ENCODE measurements at places on chromosomes 13 and 19.
A peak's percentile ranks its signal among the peaks of the same experiment; 100 is the strongest.

DNA sequence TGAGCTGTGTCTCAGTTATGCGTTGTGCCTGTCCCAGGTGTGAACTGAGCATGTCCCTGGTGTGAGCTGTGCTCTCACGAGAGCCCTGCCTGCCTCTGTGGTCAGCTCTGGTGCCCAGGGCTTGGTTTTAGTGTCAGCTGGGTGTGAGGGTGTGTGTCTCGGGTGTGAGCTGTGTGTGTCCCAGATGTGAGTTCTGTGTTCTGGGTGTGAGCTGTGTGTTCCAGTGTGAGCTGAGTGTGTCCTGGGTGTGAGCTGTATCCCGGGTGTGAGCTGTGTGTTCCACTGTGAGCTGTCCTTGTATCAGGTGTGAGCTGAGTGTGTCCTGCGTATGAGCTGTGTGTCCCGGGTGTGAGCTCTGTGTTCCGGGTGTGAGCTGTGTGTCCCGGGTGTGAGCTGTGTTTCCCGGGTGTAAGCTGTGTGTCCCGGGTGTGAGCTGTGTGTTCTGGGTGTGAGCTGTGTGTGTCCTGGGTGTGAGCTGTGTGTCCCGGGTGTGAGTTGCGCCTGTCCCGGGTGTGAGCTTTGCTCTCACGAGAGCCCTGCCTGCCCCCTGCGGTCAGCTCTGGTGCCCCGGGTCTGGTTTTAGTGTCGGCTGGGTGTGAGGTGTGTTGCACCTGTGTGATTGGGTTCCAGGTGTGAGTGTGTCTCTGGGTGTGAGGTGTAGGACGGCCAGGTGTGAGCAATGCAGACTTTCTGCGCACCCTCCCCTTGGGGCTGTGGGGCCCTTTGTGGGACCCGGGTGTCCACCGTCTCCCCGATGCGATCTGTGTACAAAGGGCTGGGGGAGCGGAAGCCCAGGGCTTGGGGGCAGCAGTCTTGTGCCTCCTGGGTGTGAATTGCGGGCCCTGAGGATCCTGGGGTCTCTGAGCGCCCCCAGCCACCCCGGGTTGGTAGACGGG is 7.1 kb upstream of the PEAK3 start:
- DNase-seq, result no peak

DNA sequence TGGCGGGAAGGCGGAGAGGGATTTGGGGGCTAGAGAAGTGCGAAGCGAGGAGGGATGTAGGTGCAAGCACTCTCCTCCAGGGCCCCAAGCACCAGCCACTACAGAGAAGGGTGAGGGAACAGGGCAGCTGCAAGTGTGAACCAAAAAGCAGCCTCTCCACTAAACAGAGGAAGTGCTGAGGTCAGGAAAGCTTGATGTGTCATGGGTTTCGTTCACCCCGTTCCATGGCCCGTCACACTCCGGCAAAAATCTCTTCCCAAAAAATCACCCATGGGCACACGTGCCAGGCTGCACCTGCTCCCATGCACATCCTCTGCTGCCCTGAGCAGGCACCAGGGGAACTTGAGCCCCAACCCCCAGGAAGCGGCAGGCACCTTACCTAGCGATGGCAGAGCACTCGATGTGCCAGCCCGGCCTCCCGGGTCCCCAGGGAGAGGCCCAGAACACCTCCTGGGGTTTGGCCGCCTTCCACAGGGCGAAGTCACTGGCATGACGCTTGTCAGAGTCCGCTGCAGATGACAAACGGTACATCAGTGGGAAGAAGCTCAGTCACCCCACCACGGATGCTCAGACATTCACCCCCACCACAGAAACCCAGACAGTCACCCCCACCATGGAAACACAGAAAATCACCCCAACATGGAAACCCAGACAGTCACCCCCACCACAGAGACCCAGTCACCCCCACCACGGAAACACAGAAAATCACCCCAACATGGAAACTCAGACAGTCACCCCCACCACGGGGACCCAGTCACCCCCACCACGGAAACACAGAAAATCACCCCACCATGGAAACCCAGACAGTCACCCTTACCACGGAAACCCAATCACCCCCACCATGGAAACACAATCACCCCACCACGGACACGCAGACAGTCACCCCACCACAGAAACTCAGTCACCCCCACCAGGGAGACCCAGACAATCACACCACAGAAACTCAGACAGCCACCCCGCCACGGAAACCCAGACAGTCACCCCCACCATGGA is 29.0 kb downstream of the CARS2 start:
- DNase-seq, result peak; percentile 24

DNA sequence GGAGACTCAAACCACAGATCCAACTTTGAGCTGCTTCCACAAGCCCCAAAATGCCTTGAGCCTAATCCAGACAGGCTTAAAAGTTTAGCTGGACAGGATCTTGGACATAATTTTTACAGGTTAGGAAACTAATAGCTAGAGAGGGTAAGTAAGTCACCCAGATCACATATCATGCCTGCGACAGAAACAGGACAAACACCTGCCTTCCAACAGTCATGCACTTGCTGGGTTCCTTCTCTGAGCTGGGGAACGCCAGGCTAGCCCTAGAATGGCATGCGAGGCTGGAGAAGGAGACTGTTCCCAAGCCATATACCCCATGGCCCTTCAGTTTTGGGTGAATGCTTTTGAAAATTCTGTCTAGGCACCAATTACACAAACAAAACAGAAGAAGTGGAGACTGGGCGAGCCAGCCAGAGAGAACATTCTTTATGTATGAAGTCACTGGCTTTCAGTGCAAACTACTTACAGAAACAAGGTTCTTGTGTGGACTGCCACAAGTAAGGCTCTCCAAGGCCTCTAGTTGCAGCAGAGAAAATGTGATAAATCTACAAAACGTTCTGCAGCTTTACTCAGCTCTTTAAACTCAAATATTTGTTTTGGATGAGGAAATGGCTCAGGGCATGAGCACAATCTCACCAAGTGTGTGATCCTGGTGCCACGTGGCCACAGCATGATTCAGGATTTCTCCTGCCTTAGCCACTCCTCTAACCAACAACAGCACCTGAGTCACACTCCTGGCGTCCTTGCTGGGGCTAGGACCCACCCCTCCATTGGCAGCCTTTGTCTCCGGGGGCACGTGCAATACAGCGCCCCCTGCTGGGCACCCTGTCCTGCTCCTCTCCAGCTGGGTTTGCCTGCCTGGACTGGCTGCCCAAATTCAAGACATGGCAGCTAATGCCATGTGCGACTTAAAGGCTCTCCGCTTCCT is 73.4 kb upstream of the UBL3 start:
- peak; percentile 30 for DNase-seq

DNA sequence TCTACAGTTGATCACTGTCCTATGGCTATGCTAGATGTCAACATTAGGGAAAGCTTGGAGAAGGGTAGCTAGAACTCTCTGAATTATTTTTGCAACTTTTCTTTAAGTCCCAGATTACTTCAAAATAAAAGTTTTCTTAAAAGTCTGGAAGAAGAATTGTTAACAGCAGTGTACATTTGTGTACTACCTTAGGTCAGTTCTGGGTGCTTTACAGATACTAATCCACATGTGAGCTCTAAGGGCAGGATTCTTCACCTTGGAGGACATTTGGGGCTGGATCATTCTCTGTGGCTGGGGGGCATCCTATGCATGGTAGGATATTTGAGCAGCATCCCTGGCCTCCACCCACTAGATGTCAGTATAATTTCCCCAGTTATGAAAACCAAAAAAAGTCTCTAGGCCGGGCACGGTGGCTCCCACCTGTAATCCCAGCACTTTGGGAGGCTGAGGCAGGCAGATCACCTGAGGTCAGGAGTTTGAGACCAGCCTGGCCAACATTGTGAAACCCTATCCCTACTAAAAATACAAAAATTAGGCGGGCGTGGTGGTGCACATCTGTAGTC is 2.8 kb downstream of the BRME1 start:
- DNase-seq, result peak; percentile 15

- DNase-seq, result no peak
These were observed 30.8 kb downstream of the FAM124A start for GRCh38 chr13:51252954-51253532.

DNA sequence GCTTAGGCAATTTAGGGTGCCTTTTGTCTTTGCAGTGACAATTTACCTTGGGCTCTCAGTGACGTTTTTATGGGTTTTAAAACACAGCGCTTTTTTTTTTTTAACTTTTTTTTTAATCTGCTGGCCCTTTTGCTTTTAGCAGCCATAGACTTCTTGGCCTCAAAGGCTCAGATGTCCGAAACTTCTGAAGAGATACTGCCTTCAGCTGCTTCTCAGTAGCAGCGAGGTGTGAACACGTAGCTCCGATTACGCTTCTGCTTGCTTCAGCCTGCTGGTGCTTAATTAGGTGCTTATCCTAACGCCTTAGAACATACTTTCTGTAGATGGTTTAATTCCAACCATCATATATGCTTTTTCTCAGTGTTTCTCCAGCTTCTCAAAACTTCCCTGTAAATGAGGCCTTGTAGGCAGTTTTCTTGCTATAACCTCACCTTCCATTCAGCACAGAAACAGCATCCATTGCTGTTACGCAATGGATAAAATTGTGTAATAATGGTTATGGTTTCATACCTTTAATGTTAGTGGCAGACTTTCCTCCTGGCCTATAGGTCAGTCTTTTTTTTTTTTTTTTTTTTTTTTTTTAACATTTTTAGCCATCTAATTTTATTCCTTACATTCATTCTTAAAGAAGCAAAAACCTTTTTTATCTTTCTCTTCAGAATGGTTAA is 723.9 kb downstream of the GPC5 start:
- no peak for DNase-seq

- no peak for DNase-seq
These were observed 5.7 kb downstream of the MCF2L start for GRCh38 chr13:112974671-112975070.

DNA sequence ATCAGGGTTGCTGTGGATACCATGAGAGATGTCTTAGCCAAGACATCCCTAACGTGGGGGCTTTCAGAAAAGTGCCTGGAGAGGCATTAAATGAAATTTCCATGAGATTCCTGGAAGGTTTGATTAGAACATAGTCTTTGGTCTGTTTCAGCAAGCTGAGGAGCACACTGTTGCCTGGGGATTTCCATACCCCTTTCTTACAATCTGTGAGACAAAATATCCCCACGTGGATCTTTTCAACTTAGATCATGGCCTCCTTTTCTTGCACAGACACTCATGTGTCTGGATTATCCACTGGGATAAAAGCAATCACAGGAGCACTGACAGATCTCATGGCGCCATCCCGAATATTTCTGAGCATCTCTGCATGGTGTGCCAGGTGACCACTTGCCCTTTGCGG is 41.7 kb downstream of the GPR12 start:
- no peak for DNase-seq

DNA sequence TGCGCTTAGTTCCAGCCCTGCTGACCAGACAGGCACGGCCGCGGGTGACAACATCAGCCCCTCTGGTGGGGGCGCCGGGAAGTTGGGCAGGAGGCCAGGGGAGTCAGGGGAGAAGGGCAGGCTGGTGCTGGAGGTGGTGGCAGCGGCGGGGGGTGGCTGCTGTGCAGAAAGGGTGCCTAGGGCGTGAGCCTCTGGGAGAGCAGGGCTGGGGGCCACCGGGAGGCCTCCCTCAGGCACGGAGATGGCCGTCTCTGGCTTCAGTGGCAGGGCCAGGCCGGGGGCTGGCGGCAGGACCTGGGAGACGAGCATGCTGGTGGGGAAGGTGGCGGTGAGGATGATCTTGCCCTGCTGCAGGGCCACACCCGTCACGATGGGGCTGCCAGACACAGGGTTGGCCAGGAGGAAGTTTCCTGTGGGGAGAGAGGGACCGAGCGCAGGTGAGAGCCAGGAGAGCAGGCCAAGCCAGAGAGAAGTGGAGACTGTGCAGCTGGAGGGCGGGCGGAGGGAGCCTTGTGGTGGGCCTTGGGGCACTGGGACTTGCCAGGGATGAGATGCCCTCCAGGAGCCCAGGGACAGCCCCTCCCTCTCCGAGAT is 3.3 kb downstream of the SIX5 start:
- no peak for DNase-seq

DNA sequence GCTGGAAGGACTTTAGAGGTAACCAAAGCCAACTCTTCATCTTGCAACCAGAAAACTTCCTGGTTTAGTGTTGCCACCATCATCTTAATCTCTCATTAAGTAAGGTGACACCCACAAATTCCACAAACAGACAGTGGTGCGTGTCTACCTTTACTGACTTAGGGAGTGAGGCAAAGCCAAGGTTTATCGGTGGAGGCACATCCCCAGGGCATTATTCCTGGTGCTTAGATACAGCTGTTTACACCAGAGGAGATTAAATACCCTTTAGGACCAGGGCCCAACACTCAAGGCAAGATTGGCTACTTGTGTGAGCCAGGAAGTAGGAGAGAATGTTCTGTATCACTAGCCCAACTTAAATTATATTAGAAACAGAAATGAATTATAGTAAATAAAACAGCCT is 9.5 kb downstream of the STOML3 start:
- DNase-seq, result no peak

DNA sequence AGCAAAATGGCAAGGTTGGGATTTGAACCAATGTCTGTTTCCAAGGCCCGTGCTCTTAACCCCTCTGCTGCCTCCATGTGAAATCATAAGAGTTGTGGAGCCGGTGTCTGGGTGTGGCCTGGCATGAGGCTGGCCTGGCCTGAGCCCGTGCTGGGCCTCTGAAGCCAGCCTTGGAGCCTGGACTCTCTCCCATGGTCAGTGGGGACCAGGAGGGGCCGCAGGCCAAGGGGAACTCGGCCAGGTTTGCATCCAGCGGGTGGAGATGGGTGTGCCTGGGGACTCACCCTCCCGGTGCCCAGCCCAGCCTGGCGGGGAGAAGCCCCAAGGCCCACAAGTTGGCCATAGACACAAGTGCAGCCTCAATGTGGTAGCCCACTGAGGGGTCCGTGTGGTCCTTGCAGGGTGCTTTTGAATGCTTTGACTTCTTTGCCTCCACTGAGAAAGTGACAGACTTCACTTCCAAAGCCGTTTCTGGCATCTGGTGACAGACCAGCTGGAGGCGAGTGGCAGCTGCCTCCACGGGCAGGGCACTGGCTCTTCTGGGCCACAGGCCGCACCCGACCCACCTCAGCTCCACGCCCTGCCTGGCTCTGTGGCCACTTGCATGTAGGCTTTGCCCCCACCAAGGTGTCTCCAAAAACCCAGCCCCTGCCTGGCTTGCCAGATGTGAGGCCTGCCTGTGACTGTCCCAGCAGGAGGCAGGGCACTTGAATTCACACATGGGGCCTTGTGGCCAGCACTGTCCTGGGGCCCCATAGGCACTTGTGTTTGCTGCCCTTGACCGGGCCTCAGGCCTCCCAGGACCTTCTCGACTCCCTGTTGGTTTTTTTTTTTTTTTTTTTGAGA is 26.2 kb upstream of the NCCRP1 start:
- DNase-seq, result no peak

DNA sequence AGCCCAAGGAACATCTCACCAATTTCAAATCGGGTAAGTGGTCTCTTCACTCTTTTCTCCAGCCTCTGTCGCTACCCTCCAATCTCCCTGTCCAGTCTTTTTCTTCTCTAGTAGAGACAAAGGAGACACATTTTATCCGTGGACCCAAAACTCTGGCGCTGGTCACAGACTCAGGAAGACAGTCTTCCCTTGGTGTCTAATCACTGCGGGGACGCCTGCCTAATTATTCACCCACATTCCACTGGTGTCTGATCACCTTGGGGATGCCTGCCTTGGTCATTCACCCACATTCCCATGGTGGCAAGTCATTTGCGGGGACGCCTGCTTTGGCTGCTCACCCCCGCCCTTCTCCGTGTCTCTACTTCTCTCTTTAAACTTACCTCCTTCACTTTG is 13.8 kb upstream of the OR10H1 start:
- DNase-seq, result no peak

- no peak for DNase-seq
These were observed 12.6 kb downstream of the NAXD start for GRCh38 chr13:110627761-110628476.
